ENCODE measurements at places on chromosomes 7 and 10.

DNA sequence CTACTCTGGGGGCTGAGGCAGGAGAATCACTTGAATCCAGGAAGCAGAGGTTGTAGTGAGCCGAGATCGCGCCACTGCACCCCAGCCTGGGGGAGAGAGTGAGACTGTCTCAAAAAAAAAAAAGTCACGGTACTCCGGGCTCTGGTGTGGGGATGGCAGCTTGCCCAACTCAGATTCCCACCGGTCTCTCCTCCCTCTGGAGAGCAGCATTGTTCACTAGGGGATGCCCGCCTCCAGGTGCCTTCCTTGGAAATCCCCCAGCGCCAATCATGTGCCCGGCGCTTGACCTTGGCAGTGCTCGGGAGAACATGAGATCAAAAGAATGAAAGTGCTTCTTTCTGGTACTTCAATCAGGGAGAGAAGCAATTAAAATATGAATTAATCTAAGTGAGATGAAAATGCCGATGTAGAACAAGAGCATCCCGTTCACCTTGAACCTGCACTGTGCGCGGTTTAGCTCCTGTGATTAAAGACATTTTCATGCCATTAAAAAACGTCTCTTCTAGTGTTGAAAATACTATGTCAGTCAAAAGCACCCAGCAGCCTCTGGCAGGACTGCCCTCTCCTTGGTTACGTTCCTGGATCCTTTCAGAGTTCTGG, 1127.3 kb upstream of the AUTS2 start:
- no peak for DNase-seq

- DNase-seq: no peak
Observed at GRCh38 chr7:111736552-111736874, 174.2 kb upstream of the IMMP2L start.

DNA sequence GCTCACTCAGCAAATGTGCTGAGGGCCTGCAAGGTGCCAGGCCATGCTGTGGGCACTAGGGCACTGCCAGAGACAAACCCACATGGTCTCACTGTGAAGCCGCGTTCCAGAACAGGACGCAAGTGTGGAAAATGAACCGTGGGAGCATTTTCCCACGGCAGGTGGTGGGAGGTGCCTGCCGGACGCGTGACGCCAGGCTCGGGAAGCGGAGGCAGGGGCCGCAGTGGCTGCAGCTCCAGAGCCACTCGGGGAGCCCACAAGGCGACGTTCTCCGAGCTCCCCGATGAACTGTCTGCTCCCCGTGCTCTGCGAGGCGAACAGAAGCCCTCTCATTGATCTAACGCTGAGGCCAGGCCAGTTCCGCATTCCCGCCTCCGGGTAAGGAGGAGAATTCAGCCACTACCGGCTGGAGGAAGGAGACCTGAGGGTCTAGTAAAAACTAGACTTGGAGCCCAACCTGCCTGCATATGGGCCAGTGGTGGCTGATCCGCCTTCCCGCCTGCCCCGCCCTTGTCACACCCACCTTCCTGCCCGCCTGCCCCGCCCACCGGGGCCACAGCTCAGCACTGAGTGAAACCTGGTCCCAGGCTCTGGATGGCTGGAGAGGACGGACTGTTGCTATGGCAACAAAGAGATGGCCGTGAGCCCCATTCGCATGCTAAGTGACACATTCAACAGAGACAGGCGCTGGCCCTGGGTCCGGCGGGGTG, 13.1 kb downstream of the ADGRA1 start:
- no peak for DNase-seq

DNA sequence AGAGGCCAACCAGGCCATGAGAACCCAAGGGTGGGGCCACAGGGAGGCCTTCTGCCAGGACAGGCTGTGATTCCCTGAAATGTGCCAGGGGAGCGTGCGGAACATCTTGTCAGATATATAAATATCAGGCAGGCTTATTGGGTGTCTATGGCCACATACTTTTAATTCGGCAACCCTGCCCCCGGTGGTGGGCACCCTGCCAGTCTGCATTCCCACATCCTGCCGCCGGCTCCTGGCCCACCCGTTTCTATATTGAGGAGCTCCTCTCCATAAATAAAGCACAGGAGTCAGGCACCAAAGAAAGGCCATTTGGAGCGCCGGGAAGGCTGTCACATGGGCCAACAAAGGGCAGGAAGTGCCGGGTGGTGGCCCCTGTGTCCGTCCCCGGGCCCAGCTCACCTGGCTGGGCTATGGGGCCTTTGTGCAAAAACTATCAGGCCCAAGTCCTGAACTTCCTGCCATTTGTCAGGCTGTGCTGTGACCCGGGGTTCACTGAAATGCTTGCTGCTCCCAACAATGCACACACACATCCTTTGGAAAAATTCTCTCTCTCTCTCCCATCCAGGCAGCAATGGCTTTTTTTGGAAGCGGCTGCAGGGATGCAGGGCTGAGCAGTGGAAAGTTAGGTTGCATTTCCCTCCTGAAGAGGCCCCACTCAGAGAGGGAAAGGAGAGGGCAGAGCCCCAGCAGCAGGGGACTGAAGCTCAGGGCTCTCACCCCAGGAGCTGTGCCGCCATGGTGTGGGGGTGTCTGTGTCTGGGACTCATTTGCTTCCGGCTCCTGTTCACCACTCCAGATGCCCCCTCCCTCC, 25.0 kb upstream of the PODXL start:
- DNase-seq: no peak

DNA sequence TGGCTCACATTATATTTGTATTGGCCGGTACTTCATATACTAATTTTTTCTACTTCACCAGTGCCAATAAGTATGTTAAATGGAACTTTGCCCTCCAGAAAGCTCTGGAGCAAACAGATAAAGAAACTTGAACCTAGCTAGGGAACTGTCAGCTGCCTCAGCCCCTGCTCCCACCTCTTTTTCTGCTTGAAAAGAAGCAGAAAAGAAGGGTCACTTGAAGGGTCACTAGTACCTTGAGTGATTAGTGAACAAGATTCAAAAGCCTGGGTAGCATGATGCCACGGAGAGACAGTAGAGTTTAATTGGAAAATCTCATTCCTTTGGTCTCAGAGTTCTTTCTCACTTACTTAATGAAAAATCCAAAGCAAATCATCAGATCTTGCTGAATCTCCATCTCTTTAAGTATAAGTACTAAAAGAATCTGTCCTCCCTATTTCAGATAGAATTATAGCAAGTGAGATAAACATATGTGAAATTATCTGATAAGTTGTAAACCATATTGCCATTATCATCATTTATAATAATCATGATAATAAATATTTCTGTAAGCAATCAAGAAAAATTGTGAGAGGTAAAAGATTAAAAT, 47.7 kb downstream of the PTN start:
- no peak for DNase-seq

DNA sequence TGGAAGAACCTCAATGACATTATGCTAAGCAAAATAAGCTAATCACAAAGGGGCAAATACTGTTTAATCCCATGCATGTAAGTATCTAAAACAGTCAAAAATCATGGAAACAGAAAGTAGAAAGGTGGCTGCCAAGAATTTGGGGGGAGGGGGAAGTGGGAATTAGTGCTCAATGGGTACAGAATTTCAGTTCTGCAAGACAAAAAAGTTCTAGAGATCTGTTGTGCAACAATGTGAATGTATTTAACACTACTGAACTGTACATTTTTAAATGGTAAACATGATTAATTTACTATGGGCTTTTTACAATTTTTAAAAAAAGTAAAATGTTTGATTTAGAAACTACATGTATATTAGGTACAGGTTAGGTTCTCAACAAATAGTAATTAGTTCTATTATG, 11.9 kb downstream of the EZH2 start:
- DNase-seq: no peak

GRCh38 chr7:139523199-139523941, at the start of gene CLEC2L:
Gene CLEC2L, plus strand, starts transcription at chr7:139523685. Its CDS starts 243 bp downstream, at chr7:139523928.
- DNase-seq: no peak

DNA sequence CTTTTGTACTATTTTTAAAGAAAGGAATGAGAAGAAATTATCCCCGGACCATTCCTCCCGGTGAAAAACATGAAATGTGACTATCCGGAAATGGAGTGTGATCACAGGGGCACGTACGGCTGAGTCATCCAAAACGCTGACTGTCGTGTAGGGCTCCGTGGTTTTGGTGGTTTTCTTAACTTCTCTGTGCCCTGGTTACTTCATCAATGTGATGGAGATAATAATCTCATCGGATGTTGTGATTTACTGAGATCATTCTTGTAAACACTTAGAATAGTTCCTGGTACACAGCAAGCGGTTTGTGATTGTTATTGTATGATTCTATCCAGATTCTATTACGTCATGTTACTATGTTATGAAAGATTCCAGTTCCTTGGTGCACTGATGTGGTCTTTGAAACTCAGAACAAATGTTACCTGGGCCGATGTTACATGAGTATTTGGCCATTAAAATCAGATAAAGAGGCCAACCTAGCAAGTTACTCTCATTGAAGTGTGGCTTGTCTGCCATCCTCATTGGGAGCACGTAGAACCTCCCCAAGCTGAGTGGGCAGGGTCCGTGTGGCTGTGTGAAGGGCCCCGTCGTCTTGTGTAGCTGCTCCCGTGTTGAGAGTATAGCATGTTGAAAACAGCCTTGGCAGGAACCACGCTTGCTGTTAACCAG, 99.5 kb downstream of the CAMK1D start:
- no peak for DNase-seq

DNA sequence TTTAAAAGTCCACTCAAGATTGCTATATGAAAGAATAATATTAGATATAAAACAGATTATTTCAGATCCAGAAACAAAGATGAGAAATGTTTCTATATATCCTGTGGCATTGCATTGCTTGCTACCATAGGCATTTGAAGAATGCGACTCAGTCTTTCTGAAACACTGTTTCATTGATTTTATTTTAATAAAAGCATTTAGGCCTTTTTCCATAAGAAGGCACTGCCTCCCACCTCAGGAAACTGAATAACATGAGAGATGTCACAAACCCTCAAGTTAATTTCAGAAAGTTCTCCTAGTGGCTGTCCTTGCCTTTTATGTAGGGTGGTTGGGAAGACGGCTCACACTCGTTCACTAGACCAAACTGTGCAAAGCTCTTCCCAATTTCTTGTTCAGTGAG, 23.3 kb downstream of the PRPS1L1 start:
- DNase-seq: no peak

GRCh38 chr7:126657137-126657536, 595.6 kb downstream of the GRM8 start:
- DNase-seq: no peak

- DNase-seq: no peak
Observed at GRCh38 chr10:76643511-76643911, 994.1 kb downstream of the KCNMA1 start.

GRCh38 chr10:130177250-130177649, 41.1 kb downstream of the GLRX3 start:
- no peak for DNase-seq

DNA sequence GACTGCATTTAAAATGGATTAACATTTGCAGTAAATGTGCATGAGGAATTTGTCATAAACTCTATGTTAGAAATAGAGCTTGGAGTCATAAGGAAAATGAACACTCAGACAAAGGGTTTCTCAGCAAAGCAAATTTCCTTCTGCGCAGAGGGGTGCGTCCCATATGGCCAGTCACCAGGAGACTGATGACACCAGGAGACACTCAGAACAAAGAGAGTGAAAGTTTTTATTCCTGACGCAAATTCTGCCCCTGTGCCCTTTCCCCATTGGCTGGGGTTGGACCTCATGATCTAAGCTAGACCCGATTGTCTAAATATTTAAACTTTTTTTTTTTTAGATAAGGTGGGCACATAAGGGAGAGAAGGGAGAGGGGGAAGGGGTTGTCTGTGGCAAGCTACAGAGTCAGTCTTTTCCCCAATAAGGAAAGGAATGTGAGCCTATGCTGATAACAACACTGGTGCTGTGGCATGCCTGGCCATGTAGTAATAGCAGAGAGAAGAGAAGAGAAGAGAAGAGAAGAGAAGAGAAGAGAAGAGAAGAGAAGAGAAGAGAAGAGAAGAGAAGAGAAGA, 202.0 kb downstream of the POM121L12 start:
- DNase-seq: no peak

- no peak for DNase-seq
Observed at GRCh38 chr10:71188201-71188600, 24.2 kb upstream of the UNC5B start.

DNA sequence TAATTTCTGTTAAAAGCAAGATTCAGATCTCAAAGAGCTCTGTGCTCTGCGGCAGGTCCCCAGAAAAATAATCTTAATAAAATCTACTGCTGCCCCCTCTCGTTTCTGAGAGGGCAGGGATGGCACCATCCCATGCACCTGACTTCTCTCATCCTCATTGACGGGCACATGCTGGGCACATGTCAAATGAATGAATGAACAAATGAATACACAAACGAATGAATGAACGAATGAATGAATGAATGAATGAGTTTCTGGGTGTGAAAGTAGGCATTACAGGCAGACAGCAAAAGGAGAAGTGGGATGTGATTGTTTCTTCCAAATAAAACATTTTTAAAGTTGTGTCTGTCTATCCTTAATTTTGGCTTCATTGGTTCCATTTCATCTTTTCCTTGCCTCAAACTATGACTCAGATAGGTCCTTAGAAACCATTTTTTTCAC, 398.1 kb upstream of the PRKCQ start:
- DNase-seq: no peak

DNA sequence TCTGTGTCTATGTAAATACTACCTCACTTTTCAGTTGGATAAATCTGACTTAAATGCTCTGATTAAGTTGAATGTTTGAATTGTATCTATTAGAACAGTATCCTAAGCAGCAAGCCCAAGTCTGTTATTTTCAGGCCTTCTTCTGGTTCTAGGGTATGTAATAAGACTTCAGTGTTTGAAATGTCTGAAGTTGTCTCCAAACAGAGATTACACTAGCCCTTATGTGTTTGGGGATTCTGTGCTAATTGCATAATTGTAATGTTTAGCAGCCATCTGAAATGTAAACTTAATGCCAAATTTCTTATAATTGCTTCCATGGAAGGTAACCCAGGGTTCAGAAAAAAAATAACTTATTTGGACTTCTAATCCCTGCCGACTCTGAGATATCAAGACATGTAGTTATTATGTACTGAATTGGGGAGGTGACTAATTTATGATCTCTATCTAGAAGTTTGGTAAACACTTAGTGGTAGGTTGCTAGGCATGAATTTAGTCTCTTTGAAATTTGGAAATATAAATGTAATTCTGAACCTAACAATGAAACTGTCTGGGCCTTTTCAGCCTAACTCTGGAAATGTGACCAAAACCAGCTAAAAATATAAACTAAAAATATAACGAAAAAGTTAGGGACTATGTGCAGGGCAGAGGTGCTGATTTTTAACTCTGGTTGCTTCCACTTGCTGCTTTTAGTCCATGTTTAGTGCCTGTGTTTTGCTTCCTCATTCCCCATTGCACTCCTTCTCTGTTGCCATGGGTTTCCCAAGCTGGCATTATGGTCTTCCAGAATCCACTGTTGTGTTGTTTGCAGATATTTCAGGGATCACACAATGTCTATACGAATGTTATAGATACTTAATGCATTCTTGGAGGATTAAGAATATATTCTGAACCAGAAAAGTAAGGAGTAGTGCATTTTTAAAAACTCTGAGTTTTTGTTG, 54.8 kb downstream of the MCU start:
- no peak for DNase-seq

- no peak for DNase-seq
Observed at GRCh38 chr7:68821846-68822245, 776.4 kb upstream of the AUTS2 start.

DNA sequence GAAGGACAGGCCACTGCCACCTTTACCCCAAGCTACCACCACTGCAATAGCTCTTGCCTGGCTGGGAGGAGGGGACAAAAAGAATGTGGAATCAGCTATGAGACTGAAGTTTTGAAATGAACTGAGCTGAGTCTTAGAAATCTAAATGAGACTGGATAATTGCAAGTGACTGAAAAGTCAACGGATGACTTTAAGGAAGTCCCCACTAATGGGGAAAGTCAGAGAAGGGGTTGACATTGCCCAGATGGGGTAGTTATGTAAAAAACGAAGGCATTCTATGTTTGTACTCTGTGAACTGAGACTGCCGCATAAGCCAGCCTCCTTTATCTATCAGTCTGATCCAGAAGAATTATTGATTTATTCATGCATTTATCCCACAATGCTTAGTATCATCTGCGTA, 67.2 kb downstream of the RBM20 start:
- DNase-seq: no peak
